ENCODE measurements at places on chromosomes 7 and 10.

DNA sequence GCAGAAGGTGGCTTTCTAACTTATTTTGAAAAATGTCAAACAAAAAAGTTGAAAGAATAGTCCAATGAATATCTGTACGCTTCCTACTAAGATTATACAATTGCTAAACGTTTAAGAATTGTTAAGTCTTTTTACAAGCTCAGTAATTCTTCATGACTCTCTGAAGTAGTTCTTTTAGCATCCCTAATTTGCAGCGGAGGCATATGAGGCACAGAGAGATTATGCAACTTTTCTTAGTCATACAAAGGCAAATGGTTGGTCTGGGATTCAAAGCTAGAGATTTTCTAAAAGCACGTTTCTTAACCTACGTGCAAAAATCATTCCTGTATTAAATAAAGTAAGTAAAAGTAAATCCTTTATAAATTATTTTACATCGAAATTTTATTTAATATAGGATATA is 254.2 kb downstream of the MAGI2 start:
- no peak for DNase-seq

DNA sequence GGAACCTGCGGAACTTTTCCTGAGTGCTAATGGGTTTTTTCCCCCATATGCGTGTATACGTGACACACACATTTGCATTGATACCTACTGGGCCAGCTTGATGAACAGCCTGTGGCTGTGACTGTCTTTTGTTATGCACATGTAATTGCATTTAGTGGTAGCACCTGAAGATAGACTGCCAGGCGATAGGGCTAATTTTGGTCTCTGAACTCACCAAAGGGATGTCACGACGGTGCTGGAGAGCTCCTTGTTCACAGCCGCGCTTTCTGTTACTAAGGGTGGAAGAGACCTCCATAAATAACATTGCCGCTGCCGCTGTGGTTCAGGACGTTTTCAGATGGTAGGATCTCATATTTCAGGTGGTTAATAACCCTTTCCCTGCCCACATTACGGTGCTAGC is 133.2 kb downstream of the CAMK1D start:
- DNase-seq, result no peak

DNA sequence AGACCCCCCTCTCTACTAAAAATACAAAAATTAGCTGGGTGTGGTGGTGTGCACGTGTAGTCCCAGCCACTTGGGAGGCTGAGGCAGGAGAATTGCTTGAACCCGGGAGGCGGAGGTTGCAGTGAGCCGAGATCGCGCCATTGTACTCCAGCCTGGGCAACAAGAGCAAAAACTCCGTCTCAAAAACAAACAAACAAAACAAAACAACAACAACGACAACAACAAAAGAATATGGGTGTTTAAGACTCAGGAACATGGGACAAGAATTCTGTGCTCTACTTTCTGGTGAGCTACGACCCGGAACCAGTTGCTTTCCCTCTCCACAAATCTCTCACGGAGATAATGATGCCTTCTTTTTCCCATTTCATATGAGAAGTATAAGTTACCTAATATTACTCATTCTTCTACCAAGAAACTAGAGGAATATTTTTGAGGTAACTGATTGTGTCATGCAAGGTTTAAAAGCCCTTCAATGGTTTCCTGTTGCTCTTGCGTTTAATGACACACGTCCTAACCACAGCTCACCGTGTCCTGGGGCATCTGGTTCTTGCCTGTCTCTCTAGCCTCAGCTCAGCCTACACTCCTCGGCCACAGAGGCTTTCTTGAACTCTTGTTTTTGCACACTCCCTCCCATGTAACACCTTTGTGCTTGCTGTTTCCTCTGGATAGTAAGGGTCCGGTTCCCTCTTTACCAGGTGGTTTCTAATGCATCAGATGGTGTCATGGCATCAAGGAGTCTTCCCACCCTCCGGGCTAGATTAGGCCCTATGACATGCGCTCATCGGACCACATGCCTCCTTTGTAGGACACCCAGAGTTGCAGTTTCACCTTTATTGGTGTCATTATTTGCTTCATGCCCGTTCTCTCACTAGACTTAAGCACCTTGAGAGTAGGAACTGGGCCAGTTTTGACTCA is 67.5 kb downstream of the PFKFB3 start:
- DNase-seq, result no peak

DNA sequence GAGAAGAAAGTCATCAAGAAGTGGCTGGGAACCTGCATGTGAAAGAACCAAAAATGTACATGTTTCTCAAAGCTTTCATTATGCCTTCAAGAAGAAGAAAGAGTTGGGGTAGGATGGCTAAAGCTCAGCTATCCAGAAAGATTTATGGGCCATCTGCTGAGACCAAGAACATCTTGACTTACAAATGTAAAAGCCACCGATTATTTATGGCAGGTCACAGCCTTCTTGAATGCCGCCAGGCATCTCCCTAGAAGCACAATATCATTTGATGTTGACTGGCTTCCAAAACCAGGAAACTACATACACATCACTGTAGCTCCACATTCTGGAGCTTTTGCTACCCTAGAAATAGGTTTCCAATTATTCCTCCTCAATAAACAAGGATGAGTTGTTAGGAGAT is 254.2 kb upstream of the AOAH start:
- no peak for DNase-seq

GRCh38 chr7:64618785-64619456 is 47.0 kb upstream of the ZNF107 start:
- DNase-seq, result peak; percentile 65

DNA sequence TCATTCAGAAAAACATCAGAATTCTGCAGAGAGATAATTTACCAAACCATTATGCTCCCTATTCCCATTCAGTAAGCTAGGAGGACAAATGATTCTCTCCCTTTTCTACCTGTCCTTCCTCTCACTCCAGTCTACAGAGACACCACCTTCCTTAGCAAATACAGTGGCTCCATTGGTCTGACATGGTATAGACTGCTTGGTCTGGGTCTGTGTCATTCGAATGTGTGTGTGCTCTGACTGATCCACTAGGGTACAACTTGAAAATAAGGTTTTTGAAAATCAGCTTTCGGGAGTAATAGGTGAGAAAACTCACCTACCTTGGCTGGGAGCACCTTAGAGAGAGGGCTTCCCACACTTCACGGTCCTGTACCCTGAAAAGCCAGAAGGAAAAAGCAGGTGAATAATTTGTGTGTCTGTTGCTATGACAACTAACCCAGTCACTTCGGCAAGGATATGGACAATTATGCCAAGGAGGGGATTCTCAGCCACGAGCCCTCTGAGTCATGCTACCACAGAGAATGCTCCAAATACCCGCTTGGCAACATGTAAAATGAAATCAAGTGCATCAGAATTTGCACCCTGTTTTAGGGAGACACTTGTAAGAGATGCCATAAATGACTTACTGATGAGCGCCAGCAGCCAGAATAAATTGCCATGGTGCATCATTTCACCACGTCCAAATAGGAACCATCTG is 114.5 kb upstream of the PRKCQ start:
- DNase-seq, result no peak

Measured in inflammatory macrophage (primary cell).